ENCODE measurements at places on chromosomes 5 and 9.
A peak's percentile ranks its signal among the peaks of the same experiment; 100 is the strongest.

DNA sequence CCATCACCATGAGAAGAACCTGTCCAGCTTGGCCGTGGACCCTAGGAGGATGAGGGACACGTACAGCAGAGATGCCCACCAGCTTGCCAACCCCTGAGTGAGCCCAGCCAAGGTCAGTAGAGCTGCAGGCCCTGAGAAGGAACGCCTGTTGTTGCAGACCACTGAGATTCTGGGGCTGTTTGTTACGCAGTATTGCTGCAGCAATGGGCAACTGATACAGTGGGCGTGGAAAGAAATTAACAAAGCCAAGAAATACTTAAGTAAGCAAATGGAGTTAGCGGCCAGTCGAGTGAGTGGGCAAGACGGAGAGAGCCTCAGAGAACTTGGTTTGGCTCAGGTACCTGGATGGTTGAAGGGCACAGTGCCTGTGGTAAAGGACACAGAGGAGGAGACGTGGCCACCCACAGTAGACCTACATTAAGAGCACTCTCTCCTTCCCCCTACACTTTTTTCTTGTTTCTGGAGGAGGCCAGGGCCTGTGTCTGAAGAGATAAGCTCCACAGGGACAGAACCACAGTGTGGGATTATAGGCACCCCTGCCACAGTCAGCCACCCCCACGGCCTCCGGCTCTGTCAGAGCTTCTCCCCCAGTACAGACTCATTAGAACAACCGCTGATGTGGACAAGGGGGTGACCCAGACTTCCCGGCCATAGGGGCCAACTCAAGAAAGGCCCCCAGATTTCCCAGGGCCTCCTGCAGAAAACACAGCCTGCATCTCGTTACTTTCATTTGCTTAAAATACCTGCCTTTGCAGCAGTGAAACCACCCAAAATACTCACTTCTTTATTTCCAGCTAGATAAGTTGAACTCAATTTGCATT lies 40.1 kb upstream of the GRHPR start:
- no peak for DNase-seq

DNA sequence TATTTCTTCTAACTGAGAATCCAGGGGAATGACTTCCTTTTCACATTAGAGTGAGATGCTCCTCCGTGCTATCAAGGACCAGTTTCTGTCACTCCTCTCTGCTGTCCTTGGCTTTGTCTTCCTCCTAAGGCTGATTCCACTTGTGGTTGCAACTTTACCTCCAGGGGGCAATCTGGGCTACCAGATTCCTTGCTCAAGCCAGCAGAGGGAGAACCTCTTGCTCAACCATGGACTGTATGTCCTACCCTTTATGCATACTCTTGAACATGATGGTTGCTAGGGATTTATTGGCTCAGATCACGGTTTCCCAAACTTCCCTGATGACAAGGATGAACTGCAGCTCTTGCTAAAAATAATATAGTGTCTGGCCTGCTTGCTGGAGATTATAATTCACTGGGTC lies 24.0 kb downstream of the NNT start:
- DNase-seq: peak; percentile 18

DNA sequence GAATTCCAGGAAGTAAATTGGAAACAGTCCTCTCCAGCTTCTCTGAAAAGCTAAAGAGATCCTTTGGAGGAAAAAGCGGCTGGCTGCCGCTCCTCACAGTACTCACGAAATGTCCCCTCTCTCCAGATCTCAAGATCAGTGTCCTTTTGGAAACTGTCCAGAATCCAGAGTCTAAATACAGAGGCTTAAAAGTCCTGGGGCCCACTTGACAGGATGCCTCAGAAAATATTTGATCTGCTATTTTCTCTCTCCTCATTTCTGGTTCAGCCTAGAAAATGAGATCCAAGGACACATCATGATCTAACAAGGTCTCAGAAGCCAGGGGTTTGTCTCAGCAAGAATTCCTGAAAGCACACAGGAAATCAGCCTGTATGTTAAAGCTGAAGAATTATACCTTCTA lies 7.2 kb downstream of the C1QTNF2 start:
- no peak for DNase-seq

- peak; percentile 42 for DNase-seq
Measured at GRCh38 chr9:79542735-79543620, 28.8 kb upstream of the TLE4 start.

DNA sequence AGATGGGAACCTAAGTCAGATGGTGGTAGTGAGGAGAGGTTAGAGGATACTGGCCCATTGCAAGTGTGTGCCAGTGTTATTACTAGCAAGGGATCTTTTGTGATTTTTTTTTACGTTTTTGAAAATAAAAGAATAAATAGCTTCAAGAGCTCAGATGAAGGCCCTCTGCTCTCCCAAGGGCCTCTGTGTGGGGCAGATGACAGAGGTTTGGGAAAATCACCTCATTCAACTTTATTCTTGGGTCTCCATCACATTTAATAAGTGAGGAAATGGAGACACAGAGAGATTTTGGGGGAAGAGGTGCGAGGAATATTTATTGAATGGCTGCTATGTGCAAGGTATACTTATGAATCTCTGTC lies 10.1 kb upstream of the TRAF1 start:
- no peak for DNase-seq

DNA sequence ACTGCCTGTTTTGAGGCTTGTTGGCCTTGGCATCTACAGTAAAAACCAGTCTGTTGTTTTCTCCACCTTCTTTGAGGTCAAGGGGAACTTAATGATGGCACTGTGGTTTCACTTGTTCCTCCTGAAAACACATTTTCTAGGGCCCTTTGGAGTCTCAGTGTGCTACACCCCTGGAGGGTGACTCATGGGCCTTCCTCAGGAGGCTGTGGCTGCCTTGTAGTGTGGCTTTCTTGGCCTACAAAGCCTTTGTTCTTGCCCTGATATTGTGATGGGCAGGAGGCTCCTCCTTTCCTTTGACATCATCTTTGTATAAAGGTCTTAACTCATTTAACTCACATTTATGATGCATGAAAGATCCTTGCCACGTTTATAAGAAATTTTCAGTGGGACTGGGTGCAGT lies 56.3 kb upstream of the GPBP1 start:
- DNase-seq: no peak

GRCh38 chr5:107853696-107854095 lies 183.0 kb upstream of the EFNA5 start:
- no peak for DNase-seq

DNA sequence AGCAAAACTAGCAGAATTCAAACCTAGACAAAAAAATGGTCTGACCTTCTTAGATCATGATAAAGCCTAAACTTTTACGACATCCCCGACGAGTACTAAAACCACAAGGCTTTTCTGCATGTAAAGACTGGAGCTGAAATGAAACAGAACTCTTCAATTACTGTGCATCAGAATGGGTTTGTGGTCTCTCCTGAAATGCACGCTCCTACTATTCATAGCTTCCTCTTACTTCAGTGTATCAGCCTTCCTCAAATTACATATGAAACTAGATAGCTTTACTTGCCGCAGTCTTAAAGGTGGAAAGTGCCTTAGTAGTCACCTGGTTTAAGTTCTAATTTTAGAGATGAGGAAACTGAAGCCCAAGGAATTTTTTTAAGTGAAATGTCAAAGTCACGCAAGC lies 24.6 kb upstream of the MED10 start:
- DNase-seq: no peak

- peak; percentile 87 for DNase-seq
Measured at GRCh38 chr5:147452165-147452811, 57.6 kb downstream of the DPYSL3 start.

DNA sequence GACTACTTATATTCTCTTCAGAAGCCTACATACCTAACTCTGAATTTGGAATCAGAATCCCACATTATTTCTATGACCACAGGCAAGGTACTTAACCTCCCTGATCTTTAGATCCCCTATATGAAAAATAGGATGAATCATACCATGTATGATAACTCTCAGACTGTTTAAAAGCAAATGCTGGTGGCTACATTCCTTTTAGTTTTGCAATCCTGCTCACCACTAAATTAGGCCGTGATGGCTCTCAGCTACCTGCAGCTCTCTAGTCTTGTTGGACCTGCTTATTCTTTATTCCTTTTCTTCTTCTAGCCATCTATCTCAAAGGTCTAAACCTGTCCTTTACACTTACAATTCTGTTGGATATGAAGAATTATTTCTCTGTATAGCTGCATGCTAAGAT lies 303.4 kb upstream of the ATP10B start:
- no peak for DNase-seq

DNA sequence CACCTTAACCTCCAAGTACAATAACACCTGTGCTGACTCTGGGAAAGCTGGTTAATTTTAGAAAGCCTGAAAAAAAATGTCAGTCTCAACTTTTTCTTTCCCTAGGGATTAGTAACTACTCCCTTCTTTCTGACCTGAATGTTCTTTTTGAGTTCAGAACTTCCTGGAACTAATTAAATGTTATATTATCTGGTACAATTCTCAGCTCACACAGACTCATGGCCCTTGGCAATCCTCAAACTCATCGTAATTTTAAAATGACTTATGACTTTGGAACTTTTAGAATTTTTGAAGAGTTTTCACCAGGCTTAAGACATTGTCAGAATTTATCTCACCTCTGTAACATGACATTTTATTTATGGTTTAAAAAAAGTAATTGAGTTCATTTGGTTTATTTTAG lies 315.0 kb downstream of the FER start:
- DNase-seq: no peak

DNA sequence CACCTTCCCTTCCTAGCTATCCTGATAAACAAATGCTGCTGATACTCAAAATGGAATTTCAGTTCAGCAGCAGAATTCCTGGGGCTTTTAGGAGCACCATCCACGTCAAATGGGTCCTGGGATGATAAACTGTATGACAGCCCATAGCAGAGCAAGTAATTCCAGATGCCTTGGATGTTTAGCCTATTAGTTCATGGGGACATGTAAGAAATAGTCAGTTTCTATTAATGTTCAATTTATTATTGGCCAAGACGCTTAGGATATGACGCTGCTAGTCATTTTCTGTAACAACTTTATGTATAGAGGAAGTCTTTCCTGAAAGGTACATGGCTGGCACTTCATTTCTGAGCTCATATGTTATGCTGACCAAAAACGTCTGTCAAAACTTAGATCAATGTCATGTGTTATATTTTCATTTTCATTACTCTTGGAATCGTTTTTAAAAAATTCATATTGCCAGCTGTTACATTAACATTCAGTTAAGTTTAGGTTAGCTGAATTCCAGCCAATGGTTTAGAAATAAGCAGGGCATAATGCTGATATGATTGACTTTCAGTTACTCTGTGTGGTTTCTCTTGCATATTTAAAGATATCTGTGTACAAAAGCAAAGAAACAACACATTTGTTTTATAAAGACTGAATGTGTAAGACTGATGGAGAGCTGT lies 243.8 kb downstream of the CSNK1G3 start:
- no peak for DNase-seq

GRCh38 chr5:59285300-59286016 lies 608.1 kb downstream of the PDE4D start:
- DNase-seq: no peak

- no peak for DNase-seq
Measured at GRCh38 chr9:93573516-93573828, 2.9 kb upstream of the PHF2 start.
